ENCODE measurements at places on chromosomes 6 and 20.

GRCh38 chr6:130190701-130191690, 31.8 kb downstream of the SAMD3 start:
- no peak for DNase-seq

DNA sequence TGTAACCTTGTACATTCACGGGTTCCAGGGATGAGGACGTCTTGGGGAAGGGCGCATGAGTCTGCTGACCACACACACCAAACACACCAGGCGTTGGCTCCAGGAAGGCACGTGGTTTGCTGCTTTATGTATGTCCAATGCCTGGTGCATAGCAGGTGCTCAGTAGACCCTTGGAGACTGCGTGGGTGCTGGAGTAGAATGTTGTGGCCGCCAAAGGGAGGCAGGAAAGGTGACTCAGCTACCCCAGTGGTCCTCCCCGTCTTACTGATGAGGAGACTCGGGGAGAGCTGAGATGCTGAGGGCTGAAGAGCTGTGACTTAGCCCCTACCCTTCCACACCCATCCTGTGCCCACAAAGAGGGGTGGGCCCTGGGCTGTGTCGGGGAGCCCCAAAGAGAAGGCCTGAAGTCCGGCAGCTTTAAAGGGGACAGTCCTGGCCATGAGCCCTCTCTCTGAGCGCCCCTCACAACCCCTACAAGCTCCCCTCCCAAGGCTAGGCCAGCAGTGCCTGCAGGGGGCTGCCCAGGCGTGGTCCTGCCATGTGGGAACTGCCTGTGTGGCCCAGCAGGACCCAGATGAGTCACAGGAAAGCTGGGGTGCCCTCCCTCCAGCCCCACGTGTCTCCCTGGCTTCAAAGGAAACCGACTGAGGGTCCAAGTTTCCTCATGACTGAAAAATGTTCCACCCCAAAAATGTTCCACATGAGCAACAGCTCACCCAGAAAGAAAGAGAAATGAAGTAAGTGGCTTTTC, 28.0 kb upstream of the PTGIS start:
- DNase-seq: peak; percentile 78

DNA sequence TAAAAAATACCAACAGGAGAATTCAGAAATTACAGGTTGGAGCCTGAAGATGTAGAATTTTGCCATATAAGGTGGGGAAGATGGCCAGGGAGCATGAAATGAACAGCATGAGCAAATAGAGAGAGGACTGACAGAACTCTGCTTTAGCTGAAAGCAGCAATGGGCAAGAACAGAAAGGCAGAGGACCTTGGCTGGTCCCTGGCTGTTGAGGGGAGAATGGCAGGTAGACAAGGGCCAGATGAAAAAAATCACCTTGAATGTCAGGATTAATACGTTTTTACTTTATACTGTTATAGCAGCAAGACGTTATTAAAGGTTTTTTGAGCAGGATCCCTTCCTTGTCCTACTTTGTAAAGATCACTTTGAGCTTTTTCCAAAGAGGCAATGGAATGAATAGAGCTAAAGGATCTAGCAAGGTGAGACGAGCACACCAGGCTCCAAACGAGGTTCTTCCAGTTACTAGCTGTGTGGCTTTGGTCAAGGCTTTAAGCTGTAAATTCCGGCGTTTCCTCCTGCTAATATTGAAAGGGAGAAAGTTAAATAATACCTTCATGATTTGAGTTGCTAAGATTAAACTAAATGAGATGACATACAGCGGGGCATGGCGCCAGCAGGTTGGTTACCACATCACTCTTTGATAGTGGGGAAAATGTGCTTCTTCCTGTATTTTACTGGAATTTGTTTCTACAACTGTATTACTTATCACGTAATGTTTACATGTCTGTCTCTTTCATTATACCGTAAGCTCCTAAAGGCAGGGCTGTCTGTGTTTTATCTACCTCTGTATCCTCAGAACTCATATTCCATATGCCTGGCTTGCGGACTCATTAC, 776 bp downstream of the PPIL1 start:
- peak; percentile 37 for DNase-seq

DNA sequence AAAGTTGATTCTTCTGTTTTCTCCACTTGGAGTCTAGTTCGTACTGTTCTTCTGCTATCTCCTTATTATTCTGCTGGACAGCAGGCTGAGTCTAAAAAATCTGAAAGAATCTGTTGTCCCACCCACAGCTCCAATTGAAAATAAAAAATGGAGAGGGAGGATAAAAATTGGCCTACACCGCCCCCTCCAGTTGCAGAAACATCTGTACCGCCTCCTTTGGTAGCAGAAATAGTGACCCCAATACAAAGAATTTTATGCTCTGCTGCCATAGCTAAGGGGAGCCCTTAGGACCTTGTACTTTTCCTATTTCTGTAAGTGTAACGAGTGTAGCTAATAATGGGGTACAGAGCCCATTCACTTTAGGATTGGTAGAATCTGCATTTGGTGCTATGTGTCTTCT, 4.9 kb upstream of the FKBP1A start:
- DNase-seq: peak; percentile 49

DNA sequence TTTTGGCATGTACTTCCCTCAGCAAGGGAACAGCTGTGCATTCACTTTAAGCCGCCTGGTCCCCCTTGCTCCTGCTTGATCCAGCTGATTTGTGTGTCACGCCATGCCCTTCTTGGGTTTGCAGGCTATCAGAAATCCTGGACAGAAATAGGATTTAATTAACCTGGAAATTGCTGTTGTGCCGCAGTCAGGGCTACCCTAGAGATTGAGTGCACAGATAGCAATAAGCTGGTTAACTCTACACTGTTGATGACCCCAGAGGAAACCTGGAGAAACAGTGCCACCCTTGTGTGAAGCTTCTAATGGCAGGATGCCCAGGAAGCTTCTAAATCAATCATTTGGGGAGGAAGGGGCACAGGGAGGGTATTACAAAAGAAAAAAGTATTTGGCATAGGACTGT, 199.0 kb downstream of the JARID2 start:
- DNase-seq: no peak

- peak; percentile 81 for DNase-seq
Observed at GRCh38 chr6:129923530-129924250, 62.6 kb upstream of the TMEM244 start.
